Immature natural killer cell (primary cell): ENCODE measurements at places on chromosomes 16 and 17.
A peak's percentile ranks its signal among the peaks of the same experiment; 100 is the strongest.

DNA sequence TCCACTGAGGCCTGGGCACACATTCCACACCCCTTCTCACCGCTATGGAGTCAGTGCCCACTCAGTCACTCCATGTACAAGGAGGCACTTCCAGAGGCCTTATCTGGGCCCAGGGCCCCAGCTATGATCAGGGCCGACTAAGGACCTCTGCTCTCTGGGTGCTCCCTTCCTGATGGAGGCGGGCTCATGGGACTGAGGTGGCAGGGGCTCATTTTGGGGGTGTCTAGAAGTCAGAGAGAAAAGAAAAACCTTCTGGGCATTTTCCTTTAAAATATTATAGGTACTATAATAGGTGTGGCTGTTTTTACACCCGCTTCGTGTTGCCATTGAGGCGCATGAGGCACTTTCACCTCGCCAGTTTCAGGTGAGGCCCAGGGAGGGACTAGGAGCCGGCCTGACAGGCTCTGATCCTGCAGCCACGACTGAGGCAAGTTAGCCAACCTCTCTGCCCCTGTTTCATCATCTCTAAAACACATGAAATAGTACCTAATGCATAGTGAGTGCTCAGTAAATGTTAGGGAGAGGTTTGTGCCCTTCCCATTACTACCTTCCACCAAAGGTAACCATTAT lies 14.4 kb downstream of the B9D1 start:
- no peaks in the 10 kb centered on the region for H3K4me1 ChIP-seq
- H3K27ac ChIP-seq = no peak overlapping the region
- peaks cover 3% of the 10 kb centered on the region for H3K36me3 ChIP-seq
- no peak overlapping the region for H3K4me3 ChIP-seq
- H3K27me3 ChIP-seq = no peaks in the 10 kb centered on the region

GRCh38 chr16:66250686-66251431 lies 115.6 kb upstream of the CDH5 start:
- no peak overlapping the region for H3K27ac ChIP-seq
- DNase-seq = no peak
- no peaks in the 10 kb centered on the region for H3K36me3 ChIP-seq
- no peaks in the 10 kb centered on the region for H3K27me3 ChIP-seq
- no peaks in the 10 kb centered on the region for H3K4me1 ChIP-seq

DNA sequence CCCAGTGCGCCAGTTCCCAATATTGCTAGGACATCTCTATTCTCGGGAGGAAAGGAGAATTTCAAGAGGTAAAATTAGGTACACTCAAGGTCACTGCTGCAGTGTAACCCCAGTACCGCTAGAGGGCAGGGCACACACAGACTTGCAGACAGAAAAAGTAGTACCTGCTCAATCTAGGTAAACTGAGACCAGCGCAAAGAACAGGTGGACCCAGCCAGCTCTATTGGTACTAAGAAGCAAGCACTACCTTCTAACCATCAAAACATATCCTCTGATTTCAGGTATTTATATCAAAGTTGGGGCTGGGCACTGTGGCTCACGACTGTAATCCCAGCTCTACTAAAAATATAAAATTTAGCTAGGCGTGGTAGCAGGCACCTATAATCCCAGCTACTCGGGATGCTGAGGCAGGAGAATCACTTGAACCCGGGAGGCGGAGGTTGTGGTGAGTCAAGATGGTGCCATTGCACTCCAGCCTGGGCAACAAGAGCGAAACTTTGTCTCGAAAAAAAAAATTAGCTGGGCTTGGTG lies 3.6 kb upstream of the WDR81 start:
- peaks cover 3% of the 10 kb centered on the region for H3K36me3 ChIP-seq
- peak; percentile 62 for DNase-seq
- H3K4me1 ChIP-seq = peaks cover 56% of the 10 kb centered on the region
- peak overlapping the region; percentile 87 for H3K27ac ChIP-seq

- H3K36me3 ChIP-seq = no peaks in the 10 kb centered on the region
- peak overlapping the region; percentile 97 for H3K27ac ChIP-seq
- H3K4me1 ChIP-seq = peaks cover 66% of the 10 kb centered on the region
- H3K27me3 ChIP-seq = peaks cover 12% of the 10 kb centered on the region
- no peak for DNase-seq
Observed at GRCh38 chr17:68288375-68288774, 2.6 kb downstream of the SLC16A6 start.

- DNase-seq = no peak
- H3K4me3 ChIP-seq = no peak overlapping the region
- no peaks in the 10 kb centered on the region for H3K36me3 ChIP-seq
- H3K27ac ChIP-seq = no peak overlapping the region
Observed at GRCh38 chr17:71633391-71633849, 487.4 kb upstream of the SOX9 start.

GRCh38 chr16:66919569-66920298 lies 1.0 kb upstream of the CDH16 start:
- no peaks in the 10 kb centered on the region for H3K27me3 ChIP-seq
- no peaks in the 10 kb centered on the region for H3K36me3 ChIP-seq
- H3K27ac ChIP-seq = no peak overlapping the region
- no peak for DNase-seq
- H3K4me3 ChIP-seq = no peak overlapping the region

DNA sequence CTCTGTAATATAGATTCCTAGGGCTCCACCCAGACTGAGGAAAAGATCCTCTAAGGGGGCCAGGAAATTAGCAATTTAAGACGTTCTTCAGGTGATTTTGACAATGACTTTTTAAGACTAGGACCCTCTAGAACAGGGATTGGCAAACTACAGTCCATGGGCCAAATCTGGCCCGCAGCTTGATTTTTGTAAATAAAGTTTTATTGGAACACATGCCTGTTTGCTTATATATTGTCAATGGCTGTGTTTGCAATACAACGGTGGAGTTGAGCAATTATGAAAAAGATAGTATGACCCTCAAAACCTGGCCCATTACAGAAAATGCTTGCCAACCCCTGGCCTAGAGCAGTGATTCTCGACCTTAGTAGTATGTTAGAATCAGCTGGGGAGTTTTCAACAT lies 181.9 kb downstream of the SOX9 start:
- H3K4me3 ChIP-seq = no peak overlapping the region
- no peaks in the 10 kb centered on the region for H3K4me1 ChIP-seq
- no peak for DNase-seq
- H3K36me3 ChIP-seq = no peaks in the 10 kb centered on the region
- H3K27me3 ChIP-seq = no peaks in the 10 kb centered on the region

- DNase-seq = no peak
- H3K4me3 ChIP-seq = no peak within 1 kb of the TSS
- H3K4me1 ChIP-seq = no peaks in the 10 kb centered on the region
- H3K27ac ChIP-seq = no peak within 1 kb of the TSS
- peaks cover 3% of the 10 kb centered on the region for H3K36me3 ChIP-seq
Observed at GRCh38 chr16:56667581-56668571, at the start of gene MT1G. TSS of gene MT1G (minus strand) at chr16:56668065. CDS start at chr16:56667993, 72 bp downstream.

- no peak for DNase-seq
- H3K36me3 ChIP-seq = no peaks in the 10 kb centered on the region
- no peaks in the 10 kb centered on the region for H3K4me1 ChIP-seq
- H3K27ac ChIP-seq = no peak overlapping the region
Observed at GRCh38 chr16:48003206-48003907, 152.4 kb downstream of the ABCC12 start.

DNA sequence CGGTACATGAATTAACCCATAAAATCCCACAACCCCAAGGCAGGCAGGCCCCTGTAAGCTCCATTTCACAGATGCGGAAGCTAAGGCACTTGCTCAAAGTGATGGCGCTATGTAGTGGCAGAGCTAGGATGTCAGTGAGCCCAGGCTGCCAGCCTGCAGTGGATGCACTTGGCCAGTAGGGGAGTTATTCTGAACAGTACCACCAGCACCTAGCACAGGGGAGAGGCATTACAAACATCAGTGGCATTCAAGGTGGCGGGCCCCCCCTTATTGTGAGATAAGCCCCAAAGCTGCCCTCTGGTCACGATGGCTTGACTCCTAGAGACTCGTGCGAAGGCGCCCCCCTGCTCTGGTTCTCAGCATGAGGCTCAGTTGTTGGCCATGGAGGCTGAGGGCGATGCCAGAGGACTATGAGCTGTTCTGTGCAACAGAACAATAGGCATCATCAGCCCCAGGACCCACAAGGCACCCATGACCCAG lies 33.8 kb downstream of the GTF3C1 start:
- H3K4me1 ChIP-seq = peaks cover 10% of the 10 kb centered on the region
- H3K4me3 ChIP-seq = no peak overlapping the region

- H3K4me3 ChIP-seq = peak overlapping the region; percentile 81
- peaks cover 42% of the 10 kb centered on the region for H3K27me3 ChIP-seq
- peaks cover 95% of the 10 kb centered on the region for H3K4me1 ChIP-seq
- H3K27ac ChIP-seq = peak overlapping the region; percentile 100
Observed at GRCh38 chr16:89315791-89316581, 98.5 kb downstream of the ZNF778 start.

GRCh38 chr16:53022374-53022773 lies 30.3 kb downstream of the CHD9NB start:
- no peak overlapping the region for H3K4me3 ChIP-seq
- no peaks in the 10 kb centered on the region for H3K4me1 ChIP-seq
- DNase-seq = no peak
- H3K27me3 ChIP-seq = peaks cover 4% of the 10 kb centered on the region

- no peak overlapping the region for H3K27ac ChIP-seq
- no peaks in the 10 kb centered on the region for H3K4me1 ChIP-seq
- no peak overlapping the region for H3K4me3 ChIP-seq
- H3K36me3 ChIP-seq = peaks cover 5% of the 10 kb centered on the region
Observed at GRCh38 chr16:57915811-57916488, 55.0 kb downstream of the CNGB1 start.

DNA sequence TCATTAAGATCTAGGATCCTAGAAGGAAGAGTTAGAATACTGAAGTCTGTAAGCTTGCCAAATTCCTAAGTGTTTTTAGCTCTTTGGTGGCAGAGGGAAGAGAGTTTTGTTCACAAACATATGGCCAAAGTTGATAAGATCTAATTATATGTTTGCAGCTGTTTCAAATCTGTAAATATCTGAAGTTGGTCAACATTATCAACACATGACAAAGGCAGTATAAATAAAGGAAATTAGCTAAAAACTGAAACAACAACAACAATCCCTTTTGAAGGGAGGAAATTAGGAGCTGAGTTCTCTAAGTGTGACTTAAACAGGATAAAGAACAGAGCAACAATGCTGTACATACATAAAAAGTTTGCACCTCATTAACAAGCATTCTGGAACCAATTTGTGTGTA lies 208.7 kb downstream of the KCNJ2 start:
- H3K27me3 ChIP-seq = no peaks in the 10 kb centered on the region
- no peak for DNase-seq
- H3K36me3 ChIP-seq = no peaks in the 10 kb centered on the region
- H3K27ac ChIP-seq = no peak overlapping the region

GRCh38 chr16:19696961-19697360 lies 21.1 kb downstream of the KNOP1 start:
- H3K4me3 ChIP-seq = no peak overlapping the region
- no peaks in the 10 kb centered on the region for H3K27me3 ChIP-seq
- H3K36me3 ChIP-seq = peaks cover 11% of the 10 kb centered on the region
- H3K27ac ChIP-seq = no peak overlapping the region
- H3K4me1 ChIP-seq = peaks cover 27% of the 10 kb centered on the region

DNA sequence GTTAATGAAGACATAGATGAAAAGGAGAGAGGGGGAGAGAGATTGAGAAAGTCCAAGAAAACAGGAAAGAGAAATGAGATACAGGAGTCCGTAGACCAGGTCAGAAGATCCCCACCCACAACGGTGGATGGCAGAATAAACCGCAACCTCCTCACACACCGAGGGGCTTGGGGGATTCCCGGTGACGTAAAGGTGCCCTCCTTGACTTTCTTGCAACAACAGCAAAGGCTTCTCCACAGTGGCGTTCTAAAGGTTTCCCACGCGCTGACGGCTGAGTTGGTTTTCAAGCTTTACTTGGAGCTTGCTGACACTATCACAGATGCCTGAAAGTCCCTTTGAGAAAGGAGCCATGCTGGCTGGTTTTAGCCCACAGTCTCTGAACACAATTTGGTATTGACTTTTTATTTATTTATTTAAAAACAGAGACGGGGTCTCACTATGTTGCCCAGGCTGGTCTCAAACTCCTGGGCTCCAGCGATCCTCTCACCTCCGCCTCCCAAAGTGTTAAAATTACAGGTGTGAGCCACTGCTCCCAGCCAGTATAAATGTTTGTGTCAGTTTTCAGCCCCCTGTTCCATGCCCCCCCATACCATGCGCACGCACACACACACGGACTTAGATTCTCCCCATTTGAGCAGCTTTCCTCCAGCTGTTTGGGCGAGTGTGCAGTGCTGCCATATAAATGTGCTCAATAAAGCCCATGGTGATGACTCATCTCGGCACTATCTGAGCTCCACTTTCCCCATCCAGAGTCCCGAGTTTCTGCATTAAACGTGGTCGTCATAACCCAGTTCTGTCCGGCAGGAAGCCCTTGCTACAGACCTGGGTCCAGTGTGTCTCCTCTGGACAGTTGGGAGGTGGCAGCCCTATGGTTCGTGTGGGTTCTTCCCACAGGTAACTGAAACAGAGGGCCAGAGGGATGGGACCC lies 33.0 kb upstream of the SEC14L1 start:
- no peak overlapping the region for H3K4me3 ChIP-seq
- peaks cover 8% of the 10 kb centered on the region for H3K27me3 ChIP-seq
- DNase-seq = peak; percentile 45
- H3K4me1 ChIP-seq = peaks cover 23% of the 10 kb centered on the region
- H3K36me3 ChIP-seq = no peaks in the 10 kb centered on the region

GRCh38 chr17:79948945-79949655 lies 86.6 kb downstream of the TBC1D16 start:
- no peak overlapping the region for H3K27ac ChIP-seq
- no peak for DNase-seq
- no peaks in the 10 kb centered on the region for H3K4me1 ChIP-seq
- H3K36me3 ChIP-seq = no peaks in the 10 kb centered on the region
- no peak overlapping the region for H3K4me3 ChIP-seq
- no peaks in the 10 kb centered on the region for H3K27me3 ChIP-seq
